Pericardium fibroblast (primary cell): ENCODE measurements at places on chromosomes 2 and 18. TPM values are rescaled to one million over a fixed set of nuclear protein-coding genes. Genes with fewer than 3 reads are reported as not detected.

Gene SH3BP4
- total RNA-seq = 32.6 and 37.5 TPM in 2 replicates

Gene HMSD
- total RNA-seq = not detected in 2 replicates

Gene CRYBA2
- not detected in 2 replicates for total RNA-seq

Gene GATA6
- total RNA-seq = 36.8 and 89.5 TPM in 2 replicates

Gene TFCP2L1
- total RNA-seq = not detected in 2 replicates

Gene RUFY4
- total RNA-seq = not detected in 2 replicates

Gene SLC4A5
- total RNA-seq = under 0.01 TPM in 1 of 2 replicates, not detected in the other

Gene CCDC93
- 6.7 and 21.1 TPM in 2 replicates for total RNA-seq

Gene MC2R
- not detected in 2 replicates for total RNA-seq

Gene ABCB11
- total RNA-seq = 1.2 TPM in 1 of 2 replicates, not detected in the other

Gene PRSS56
- total RNA-seq = not detected in 2 replicates
